H7 (cell line): ENCODE measurements at places on chromosomes 16 and 17.

DNA sequence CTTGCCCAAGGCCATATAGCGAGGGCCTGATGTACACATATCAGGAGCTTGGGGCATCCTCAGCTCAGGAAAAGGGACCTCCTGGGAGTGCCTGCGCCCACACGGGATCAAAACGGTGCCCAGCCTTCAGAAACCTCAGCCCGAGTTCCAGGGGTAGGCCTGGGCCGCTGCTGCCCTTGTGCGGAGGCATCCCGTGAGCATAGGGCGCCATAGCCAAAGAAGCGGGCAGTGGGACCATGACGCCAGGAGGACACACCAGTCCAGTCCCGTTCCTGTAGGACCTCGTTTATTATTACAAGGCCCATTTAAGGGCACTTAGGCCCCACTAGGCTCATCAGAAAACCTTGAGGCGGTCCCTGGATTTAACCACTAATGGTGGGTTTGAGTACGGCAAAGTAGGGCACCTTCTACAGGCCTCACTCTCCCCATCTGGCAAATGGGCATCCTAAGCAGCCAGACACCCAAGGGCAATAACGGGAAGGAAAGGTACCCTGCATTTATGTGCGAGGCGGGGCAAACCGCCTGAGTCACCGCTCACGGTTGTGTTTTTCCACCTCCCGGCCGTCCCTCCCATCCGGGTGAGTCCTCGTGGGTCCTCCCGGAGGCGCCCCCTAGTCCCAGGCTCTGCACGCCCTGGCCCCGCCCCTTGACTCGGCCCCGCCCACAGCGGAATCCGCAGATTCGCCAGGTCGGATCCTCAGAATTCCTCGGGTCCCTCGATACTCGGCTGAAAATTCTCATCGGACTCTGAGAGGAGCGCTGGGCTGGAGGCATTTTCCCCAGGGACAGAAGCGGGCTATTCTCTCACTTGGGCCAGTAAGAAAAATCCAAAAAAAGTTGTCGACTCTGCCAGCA is 726 bp upstream of the SETD1A start:
- DNase-seq, result peak; percentile 97

GRCh38 chr16:24114876-24115275 is 141.3 kb upstream of the CACNG3 start:
- no peak for DNase-seq

- DNase-seq, result no peak
Measured at GRCh38 chr17:13947499-13947898, 121.8 kb upstream of the COX10 start.

- no peak for DNase-seq
Measured at GRCh38 chr16:47475786-47476185, 14.7 kb downstream of the PHKB start.

GRCh38 chr17:21125862-21126261 is 902 bp upstream of the DHRS7B start:
- DNase-seq, result no peak

- DNase-seq, result no peak
Measured at GRCh38 chr16:759110-759910, 1.2 kb upstream of the MSLN start.

- DNase-seq, result no peak
Measured at GRCh38 chr16:68155425-68155824, 70.3 kb downstream of the NFATC3 start.

GRCh38 chr16:48619547-48619946 is 9.6 kb upstream of the N4BP1 start:
- no peak for DNase-seq

DNA sequence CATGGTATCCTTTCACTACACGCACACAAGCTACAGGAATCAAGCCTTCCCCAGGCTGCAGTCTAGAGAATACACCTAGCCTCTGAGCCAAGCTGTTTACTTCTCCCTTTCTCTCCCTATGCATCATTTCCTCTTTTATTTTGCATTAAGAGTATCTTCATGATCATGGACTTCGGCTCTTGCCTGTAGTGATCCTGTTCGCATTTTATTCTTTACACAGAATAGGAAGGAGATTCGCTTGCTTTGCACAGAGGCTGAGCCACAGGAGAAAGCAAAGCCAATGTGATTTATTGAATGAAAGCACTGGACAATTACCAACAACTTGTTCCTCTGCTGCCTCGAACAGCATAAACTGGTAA is 172.7 kb downstream of the ANKFN1 start:
- DNase-seq, result no peak

- no peak for DNase-seq
Measured at GRCh38 chr17:61324950-61325349, 74.7 kb upstream of the TBX2 start.

DNA sequence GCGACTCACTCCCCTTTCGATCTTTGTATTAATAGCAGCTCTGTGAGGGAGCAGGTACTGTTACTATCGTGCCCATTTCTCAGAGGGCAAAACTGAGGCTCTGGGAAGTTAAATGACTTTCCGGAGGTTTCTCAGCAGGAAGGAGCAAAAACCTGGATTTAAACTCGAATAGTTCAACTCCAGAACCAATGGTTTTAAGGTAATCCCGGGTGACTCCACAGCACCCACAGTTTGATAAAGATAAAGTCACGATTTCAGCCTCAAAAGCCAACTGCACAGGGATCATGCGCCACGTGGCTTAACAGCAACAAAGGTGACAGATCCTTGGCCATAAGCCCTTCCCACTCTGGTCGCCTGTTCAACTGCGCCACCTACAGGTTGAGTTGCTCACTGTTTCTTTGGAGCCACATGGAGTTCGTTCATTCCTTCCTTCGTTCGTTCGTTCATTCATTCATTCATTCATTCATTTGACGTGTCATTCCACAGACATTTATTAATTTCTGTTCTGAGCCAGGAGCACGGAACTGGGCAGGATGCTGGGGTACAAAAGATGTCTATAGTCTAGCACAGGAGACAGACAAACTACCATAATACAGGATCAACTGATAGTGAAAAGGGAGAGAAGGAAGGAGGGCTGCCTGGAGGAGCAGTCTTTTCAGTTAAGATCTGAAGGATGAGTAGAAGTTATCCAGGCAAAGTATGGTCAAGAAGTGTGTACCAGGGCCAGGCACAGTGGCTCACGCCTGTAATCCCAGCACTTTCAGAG is 134.8 kb downstream of the HS3ST2 start:
- DNase-seq, result peak; percentile 84

GRCh38 chr17:19332371-19333131 is 30.0 kb downstream of the B9D1 start:
- DNase-seq, result peak; percentile 28

- no peak for DNase-seq
Measured at GRCh38 chr17:3879186-3879585, 13.7 kb downstream of the CAMKK1 start.

DNA sequence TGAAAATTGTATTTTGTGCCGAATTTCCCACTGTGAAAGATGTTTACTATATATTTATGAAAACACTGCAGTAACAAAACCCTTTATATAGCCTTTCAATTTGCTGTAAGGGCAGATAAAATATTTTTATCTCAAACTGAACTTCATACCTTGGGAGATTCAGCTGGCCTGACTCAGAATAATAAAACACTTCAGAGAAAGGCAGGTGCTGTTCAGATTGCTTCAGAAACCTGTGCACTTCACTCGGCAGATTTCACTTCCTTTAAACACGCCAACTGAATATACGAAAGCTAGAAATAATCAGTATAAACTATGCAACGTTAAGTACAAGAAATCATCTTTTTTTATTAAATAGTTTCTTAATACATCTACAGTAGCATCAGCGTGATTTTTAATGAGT is 839.1 kb upstream of the RBFOX1 start:
- no peak for DNase-seq

- no peak for DNase-seq
Measured at GRCh38 chr16:23871924-23872323, 36.1 kb downstream of the PRKCB start.

DNA sequence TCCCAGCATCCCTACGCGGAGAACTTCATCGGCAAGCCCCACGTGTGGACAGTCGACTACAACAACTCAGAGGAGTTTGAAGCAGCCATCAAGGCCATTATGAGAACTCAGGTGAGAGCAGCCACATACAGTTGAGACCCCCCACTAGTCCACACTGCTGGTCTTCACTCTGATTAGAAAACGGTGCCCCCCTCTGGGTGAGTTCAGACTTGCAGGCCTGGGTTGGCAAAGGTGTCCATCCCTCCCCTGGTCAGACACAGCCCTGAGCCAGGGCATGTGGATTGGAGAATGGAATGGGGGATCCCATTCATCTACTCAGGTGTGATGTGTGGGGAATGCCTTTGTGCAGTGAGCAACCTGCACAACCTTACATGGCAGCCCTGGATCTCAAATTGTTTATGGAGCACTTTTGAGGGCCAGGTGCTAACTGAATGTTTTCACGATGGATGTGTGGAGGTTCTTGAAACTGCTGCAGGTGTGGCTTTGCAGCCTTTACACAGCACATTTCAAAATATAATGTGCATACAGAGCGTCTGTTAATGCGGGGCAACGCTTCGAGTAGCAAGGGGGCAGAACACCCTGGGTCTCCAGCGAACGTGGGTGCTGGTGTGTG is 72.6 kb downstream of the MGAT5B start:
- peak; percentile 86 for DNase-seq

- DNase-seq, result no peak
Measured at GRCh38 chr17:4978726-4979125, 8.7 kb downstream of the CAMTA2 start.

GRCh38 chr17:9255833-9256232 is 234.5 kb downstream of the NTN1 start:
- no peak for DNase-seq
